ENCODE measurements at places on chromosomes 5 and 9.

DNA sequence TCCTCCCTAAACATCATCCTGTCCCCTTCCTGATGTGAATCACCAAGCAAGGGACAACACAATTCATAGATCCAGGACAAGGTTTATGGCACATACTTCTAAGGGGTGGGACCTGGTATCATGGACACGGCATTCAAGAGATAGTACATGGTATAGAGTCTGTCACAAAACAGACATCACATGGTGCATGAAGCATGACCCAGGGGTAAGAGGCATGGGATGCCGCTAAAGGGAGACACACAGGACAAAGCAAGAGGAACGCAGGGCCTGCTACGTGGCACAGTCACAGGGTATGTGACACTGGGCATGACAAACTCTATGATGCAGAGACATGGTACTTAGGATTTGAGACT is 20.7 kb downstream of the GSN start:
- no peak for DNase-seq

- no peak for DNase-seq
Measured at GRCh38 chr5:14105718-14106410, 37.3 kb upstream of the TRIO start.

DNA sequence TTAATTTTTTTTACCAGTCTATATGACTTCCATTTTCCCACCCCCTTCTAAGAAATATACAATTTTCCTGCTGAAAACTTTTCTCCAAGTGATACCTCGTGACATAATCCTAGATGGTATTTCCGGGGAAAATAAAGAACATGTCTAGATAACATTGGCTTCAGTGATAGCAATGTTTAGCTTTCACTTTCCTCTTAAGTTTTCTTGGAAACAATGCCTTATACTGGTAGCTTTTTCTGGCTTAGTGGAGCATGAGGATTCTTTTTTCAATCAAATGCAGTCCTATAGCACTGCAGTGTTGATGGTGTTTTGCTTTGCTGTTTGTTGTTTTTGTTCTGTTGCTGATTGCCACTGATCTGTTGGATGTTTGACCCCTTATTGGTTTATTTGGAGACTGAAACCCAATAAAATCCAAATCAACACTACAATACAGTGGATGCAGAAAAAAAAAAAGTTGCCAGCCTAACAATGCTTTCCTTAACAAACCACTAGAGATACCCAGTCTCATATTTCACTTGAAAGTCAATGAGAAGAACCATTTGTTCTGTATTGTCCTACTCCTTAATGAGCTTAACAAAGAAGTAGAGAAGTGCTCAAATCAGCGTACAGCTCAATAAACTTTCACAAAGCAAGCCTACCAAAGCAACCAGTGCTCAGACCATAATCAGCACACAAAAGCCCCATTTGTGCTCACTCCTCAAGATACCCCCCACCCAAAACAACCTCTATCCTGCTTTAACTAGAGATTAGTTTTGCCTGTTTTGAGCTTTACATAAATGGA is 74.2 kb upstream of the GRAMD2B start:
- DNase-seq, result no peak

DNA sequence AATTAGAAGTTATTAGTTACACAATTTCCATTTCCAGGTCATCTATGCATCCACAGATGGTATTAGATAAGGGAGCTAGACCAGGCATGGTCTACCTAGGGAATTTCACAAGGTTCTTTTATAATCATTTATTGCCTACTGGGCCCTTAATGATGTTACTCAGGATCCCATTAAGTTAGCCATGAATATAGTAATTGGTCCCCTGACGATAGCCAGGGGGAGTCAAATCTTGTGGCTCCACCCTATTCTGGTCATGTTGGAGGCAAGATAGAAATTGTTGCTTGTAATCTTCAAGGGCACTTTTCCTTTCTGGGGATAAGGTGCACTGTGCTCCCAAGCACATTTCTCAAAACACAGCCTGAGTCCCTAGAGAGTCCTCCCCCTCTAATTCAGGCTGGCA is 14.1 kb upstream of the ELL2 start:
- DNase-seq, result no peak

- no peak for DNase-seq
Measured at GRCh38 chr9:36306471-36307306, 48.4 kb upstream of the GNE start.

- no peak for DNase-seq
Measured at GRCh38 chr5:53034832-53035231, 45.7 kb downstream of the ITGA2 start.

- no peak for DNase-seq
Measured at GRCh38 chr9:4042991-4043390, 256.9 kb downstream of the GLIS3 start.

GRCh38 chr9:77424993-77425392 is 223.1 kb downstream of the GNA14 start:
- DNase-seq, result no peak

GRCh38 chr9:4781408-4781807 is 11.3 kb upstream of the RCL1 start:
- no peak for DNase-seq

GRCh38 chr5:75365740-75366139 is 28.7 kb downstream of the HMGCR start:
- DNase-seq, result no peak

DNA sequence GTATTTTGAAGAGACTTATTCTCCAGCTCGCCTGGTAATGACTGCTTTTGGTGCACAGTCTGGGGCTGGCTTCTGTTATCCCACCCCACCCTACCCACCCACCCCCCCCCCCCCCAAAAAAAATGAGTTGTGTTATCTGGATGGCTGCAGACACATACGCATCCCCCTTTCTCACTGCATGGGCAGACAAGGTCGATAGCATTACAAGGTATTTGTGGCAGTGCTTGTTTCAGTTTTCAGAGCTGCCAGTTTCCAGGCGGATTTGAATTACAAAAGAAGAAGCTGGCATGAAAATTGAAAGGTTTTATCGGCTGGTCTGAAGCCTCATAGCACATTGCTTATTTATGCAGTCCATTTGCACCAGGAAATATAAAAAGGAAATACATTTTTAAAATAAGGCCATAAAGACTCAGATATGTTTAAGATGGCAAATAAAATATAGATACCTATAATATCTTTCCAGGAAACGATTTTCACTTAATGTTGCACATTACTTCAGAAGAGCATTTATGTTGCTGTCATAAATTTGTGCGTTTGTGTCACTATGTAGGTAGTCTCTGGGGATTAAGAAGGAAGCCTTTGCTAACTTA is 85.1 kb upstream of the GRHPR start:
- no peak for DNase-seq

Measured in lower lobe of right lung (tissue), 2 donors.